ENCODE measurements at places on chromosomes 6 and 20.

DNA sequence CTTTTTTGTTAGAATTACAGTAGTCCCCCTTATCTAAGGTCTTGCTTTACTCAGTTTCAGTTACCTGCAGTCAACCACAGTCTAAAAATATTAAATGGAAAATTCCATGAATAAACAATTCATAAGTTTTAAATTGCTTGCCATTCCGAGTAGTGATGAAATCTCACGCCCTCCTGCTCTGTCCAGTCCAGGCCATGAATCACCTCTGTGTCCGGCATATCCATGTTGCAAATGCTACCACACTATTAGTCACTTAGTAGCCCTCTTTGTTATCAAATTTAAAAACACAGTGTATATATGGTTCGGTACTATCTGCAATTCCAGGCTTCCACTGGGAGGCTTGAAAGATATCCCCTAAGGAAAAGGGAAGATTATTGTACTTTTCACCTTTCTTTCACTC is 164.6 kb upstream of the FAM83B start:
- DNase-seq = no peak

- no peak for DNase-seq
Measured at GRCh38 chr6:108921547-108922361, 73.5 kb downstream of the ARMC2 start.

GRCh38 chr6:85569323-85569722 is 24.3 kb downstream of the SNX14 start:
- DNase-seq = no peak

GRCh38 chr20:52975029-52975732 is 3.0 kb downstream of the TSHZ2 start:
- DNase-seq = peak; percentile 15

DNA sequence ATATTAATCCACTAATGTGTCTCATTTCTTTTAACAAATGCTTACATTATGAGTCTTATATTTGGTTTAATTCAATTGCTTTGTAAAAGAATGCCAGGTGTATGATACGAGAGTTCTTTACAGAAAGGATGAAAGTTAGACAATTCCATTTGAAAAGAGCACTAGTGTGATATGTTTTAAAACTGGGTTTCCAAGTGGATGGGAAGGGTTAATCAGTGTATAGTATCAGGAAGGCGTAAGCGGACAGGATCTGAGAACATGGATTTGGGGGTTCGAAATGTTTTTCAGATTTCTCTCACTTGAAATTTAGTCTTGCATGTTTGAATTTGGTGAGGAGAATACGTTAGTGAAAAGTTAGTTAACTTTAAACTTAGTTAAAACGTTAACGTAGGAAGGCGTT is 2.6 kb downstream of the FOXO3 start:
- DNase-seq = no peak

- peak; percentile 57 for DNase-seq
Measured at GRCh38 chr6:163460307-163460782, 45.8 kb downstream of the QKI start.

DNA sequence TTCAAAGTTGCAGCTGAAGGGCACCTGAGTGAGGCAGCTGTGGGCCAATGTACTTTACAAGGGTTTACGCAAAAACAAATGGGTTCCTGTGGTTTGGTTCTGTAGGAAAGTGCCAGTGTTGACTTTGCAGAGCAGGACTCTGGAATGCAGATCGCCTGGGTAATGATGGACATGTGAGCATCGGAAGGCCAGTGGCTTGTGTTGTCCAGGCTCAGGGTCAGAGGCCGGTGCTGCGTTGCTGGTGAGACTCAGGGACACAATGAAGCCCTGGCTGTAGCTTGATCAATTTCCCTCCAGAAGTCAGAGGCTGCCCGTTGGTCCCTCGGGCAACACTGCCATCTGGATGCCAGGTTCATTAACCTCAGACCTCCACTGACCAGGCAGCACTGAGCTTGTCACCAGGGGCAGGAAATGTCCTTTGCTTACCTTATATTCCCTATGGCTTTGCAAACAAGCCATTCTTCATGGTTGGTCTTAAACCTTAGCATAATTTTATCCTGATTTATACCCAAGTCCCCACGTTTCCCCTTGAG is 753.4 kb downstream of the QKI start:
- no peak for DNase-seq

- no peak for DNase-seq
Measured at GRCh38 chr6:142569676-142570075, 267.9 kb downstream of the ADGRG6 start.
